ENCODE measurements at places on chromosomes 16 and 17. TPM values are rescaled to one million over a fixed set of nuclear protein-coding genes. Genes with fewer than 3 reads are reported as not detected.
A peak's percentile ranks its signal among the peaks of the same experiment; 100 is the strongest.

CSH2 gene
- 0.33 TPM for polyA plus RNA-seq

- DNase-seq, result no peak
Measured at GRCh38 chr17:80718428-80718827, 173.8 kb downstream of the RPTOR start.

DNA sequence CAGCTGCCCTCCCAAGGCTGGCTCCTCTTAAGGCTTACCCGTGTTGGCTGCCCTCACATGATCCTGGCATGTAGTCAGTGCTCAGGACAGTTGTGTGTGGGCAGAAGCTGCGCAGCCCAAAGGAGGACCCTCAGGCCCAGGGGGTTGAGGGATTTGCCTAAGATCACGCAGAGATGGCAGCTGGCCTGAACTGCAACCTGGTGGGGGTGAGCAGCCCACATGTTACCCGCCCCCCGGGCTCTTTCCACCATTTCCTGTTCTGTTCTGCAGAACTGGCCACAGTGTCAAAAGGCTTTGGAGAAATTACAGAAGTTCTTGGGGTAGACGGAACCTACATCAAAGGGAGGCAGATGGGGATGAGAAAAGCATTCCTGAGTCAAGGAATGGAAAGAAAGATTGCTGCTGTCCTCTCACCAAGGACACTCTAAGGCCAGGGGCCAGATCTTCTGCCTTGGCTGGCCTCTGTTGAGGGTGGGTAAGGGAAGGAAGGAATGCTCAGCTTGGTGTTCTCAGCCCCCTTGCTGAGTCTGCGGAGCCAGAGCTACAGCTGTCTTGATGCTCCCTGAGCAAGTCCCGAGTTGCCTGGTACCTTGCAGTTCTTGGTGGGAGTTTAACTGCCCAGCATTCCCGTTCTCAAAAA is 53.0 kb downstream of the EPN2 start:
- DNase-seq, result no peak

GRCh38 chr17:37050920-37051319 is 102.2 kb downstream of the AATF start:
- DNase-seq, result no peak

SRCAP gene
- 39.2 TPM for polyA plus RNA-seq

DNA sequence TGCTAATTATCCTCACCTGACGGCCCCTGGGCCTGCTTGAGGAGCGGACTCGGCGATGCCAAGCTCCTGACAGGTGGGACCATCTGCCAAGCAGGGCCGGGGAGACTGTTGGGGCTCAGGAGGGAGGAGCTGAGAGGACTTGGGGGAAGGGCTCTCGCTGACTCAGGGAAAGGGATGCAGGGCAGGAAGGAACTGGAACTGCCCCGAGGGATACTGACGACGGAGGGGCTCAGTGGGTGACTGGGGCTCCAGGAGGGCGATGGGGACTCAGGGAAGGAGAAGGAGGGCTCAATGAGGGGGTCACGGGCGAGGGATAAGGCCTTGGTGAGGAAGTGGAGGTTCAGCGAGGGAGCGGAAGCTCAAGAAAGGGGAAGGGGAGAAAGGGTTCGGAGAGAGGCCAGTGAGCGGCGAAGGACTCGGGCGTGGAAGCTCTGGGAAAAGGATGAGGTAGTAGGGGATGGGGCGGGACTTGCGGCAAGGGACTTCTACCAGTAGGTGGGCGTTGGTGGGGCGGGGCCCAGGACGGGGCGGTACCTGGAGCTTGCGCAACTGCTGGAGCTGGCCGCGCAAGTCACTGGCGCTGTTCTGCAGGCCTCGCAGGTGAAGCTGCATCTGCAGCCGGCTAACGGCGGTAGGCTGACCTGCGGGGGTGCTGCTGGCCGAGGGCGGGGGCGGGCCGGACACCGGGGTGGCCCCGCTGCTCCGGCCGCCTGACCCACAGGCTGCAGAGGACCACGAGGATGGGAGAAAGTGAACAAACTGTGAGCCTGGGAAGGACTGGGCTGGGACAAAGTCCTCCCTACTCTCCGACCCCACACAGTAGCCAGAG is 46.5 kb downstream of the SRCIN1 start:
- DNase-seq, result no peak

DNA sequence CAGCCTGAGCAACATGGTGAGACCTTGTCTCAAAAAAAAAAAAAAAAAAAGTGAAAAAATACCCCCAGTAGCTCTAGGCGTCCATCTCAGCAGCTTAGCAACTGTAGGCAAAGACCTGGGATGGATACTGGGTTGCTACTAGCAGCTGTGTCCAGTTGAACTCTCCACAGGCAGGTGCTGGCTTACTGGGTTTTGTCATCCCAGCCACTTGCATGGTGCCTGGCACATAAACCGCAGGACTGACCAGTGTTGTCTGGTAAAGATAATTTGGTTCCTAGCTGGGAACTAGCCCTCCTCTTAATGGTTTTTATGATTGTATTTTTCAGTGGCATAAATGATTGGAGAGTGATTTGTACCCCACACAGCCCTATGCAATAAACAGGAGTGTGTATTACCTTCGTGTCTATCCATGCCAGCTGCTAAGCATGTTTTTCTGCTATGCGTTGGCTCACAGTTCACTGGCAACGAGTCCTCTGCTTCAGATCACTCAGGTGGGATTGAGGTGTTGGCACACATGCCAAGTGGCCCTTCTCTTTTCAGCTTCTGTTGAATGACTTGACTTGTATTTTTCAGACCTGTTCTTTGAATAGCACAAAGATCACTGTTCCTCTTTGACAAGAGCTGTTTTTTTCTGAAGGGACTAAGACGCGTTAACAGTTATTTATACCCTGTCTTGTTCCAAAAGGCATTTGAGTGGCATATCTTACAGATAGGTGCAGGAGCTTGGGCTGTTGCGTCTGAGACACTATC is 352.9 kb downstream of the SNX29 start:
- DNase-seq, result no peak

ABAT gene
- 68.6 TPM for polyA plus RNA-seq

DNA sequence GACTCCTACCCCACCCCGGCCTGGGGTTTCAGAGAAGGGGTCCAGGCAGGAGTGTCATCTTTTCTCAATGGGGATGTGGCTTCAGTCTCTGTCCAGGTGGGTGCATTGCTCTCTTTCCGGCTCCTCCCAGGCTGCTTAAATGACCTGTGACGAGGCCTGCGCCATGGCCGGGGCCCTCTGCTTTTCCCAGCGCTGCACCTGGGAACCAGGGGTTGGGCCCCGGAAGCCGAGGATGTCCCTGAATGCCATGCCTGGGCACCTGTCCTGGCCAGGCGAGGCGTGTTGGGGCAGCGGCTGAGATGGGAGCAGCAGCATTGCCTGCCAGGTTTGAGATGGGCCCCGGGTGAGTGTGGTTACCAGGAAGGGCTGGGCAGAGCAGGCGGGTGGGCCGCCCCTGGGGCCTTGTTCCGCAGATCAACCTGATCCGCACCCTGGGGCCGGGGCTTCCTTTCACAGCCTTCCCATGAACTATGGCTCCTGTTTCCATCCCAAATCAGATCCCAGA is 147.4 kb downstream of the SEC14L1 start:
- no peak for DNase-seq

ARHGDIG gene
- polyA plus RNA-seq, result 1.3 TPM

- DNase-seq, result no peak
Measured at GRCh38 chr16:27646806-27647205, 96.9 kb downstream of the KATNIP start.

- no peak for DNase-seq
Measured at GRCh38 chr16:2960183-2961010, 3.7 kb upstream of the KREMEN2 start.

PGS1 gene
- polyA plus RNA-seq, result 42.2 TPM

- DNase-seq, result no peak
Measured at GRCh38 chr16:68005786-68006286, 6.6 kb upstream of the DPEP2 start.

CLEC3A gene
- polyA plus RNA-seq, result 0.22 TPM

FA2H gene
- polyA plus RNA-seq, result 2.6 TPM

SLC38A8 gene
- polyA plus RNA-seq, result not detected

OR2C1 gene
- 1.1 TPM for polyA plus RNA-seq

DNA sequence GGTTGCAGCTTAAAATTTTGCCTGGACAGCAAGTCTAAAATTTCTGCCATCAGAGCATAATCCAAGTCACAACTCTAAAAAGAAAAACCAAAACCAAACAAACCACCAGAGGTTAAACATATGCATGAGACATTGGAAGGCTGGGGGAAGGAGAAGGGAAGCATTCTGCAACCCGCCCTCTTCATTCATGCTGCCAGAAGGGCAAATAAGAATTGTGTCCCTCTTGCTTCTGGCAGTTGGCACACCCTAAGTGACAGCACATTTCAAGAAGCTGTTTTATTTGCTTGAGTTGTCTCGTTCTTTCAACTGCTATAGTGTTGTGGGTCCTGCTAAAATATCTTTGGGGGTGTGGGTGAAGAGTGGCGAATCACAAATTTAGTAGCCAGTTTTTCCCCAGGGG is 99.6 kb downstream of the SKAP1 start:
- no peak for DNase-seq

DNA sequence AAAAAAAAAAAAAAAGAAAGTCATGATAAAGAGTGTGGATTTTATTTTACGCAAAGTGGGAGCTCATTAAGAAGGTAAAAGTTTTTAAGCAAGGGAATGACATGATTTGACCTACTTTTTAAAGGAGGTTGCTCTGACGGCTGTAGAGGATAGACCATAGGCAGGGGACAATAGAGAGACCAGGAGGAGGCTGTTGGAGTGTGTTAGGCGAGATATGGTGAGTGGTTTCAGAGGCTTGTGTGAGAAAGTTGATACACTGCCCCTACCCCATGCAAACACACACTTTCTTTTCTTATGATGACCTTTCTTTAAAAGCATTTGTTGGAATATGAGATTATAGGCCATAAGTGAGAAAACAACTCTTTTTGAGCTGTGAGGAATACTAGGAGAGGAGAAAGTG is 82.0 kb downstream of the FTO start:
- no peak for DNase-seq

DNA sequence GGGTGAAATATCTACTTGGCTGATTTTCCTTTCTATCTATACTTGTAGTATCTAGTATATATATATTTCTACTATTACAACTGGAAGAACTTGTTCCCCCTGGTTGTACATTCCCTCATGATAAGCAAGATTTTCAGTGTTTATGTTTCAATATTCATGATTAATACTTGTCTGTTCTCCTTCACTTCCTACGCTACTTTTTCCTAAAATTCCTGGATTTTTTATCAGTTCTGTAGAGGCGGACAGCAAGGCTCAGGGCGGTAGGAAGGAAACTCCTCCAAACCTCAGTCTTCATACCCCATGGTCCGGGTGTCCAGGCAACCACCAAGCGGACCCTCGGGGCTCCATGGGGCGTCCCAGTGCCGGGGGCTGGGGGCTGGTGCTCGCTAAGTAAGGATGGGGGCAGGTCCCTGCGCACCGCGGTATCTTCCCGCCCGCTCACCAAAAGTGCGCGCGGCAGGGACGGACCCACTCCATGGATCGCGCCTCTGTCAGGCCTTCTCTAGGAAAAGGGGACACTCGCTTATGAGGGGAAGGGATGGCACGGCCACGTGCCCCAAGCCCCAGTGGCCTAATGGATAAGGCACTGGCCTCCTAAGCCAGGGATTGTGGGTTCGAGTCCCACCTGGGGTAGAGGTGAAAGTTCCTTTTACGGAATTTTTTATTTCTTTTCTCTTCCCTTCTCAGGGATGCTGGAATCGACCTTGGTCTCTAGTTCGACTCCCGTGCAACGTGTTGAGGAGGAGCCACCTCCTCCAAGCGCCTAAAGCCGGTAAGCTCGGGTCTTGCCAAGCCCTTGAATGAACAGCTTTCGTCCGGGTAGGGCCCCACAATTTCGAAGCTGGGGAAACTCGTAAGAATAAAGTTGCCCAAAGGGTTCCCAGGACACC is 13.2 kb downstream of the ATP5PD start:
- peak; percentile 89 for DNase-seq

- DNase-seq, result no peak
Measured at GRCh38 chr16:52592778-52593177, 45.8 kb upstream of the TOX3 start.

DNA sequence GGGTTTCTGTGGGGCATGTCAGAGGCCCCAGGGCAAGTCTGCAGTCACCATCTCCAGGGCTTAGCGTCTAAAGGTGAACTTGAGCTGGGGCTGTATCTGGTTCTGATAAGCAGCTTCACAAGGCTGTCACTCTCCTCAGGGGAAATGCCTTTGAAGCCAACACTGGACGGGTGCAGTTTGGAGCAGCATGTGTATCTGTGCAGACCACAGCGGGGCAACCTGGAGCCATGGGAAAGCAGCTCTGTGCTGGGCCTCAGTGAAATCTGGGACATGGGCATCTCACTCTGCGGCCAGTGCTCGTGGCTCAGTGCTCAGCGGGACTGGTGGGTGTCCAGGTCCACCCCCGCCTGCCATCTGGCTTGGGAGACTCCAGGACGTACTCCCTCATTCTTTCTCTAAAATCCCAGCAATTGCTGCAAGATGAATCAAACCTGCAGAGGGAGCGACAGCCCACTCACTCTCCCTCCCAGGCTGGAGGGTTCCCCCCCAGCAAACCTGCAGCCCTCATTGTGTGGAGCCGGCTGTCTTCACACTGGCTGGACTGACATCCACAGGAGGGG is 63.5 kb downstream of the PRMT7 start:
- DNase-seq, result no peak

DNA sequence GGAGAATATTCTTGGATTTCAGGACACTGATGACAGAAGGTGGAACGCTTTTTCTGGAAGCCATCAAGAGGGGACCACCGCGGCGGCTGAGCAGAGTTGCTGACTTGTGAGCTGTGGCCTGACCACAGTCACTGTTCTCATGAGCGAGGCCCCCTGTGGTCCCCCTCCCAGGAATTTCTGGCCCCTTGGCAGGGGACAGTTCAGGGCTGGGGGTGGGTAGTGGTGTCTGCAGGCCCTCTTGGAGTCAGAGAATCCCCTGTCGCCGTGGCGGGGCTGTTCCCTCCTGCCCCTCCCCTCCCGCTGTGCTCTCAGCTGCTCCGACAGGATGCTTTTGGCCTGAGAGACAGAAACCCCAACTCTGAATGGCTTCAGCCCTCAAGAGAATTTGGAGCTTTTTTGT is 292.0 kb downstream of the SEC14L1 start:
- DNase-seq, result no peak
